ENCODE measurements at places on chromosomes 16 and 17.

DNA sequence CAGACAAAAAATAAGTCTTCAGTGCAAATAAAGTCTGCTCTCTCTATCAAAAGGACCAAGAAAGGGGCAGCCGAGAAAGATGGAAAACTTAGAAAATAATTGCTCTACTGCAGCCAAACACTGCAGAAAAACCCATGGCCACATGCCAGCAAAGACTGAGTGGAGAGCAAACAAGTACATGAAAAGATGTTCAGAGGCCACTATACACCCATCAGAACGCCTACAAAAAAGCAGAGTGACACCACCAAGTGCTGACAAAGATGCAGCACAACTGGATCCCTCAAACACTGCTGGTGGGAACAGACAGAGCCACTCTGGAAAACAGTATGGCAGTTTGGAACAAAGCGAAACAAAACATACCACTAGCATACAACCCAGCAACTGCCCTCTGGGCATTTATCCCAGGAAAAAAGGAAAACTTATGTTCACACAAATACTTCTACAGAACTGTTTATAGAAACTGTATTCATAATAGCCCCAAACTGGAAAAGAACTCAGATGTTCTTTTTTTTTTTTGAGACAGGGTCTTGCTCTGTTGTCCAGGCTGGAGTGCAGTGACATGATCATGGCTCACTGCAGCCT is 36.7 kb downstream of the KIAA0753 start:
- DNase-seq = no peak

DNA sequence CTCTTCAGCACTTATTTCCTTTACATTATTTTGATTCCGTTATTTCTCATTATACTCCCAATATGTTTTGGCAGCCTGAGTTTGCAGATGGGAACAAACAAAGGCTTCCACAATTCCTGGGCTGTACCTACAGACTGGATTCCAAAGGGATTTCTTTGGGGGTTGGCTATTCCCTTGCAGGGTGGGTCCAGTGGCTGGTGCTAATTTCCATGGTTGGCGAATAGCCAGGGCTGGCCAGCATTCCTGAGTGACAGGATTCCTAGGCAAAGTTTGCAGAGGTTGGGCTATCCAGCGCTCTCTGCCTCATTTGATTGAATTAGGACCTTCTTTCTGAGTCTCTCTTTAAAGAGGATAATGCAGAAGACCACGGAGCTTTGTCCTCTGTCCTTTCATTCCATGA is 207.4 kb downstream of the MAF start:
- DNase-seq = no peak

DNA sequence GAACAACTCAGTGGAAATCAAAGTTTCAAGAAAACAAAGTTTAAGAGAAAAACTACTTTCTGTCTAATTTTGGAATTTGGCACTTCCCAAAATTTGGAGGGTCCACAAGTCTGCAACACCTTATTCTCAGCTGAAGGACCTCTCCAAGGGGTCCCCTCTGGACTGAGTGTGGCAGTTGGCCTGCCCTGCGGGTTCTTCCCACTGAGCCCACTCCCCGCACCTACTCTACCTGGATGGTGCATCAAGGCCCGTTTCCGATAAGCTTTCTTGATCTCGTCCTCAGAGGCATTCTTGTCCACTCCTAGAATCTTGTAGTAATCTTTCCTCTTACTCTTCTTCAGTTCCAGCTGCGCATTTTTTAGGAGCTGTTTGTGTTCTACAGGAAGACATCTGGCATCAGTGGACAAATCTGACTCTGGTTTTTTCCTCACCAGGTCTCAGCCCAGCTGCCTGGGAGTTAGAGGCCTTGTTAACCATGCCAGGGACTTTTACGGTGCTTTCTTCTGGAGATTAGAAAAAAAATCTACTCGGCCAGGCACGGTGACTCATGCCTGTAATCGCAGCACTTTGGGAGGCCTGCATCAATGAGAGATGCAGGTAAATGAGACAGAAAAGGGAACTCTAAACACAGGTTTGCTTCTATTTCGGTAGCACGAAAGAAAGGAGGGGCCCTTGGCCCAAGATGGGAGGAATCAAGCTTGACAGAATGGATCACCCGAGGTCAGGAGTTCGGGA is 15.6 kb downstream of the CNP start:
- DNase-seq = no peak

DNA sequence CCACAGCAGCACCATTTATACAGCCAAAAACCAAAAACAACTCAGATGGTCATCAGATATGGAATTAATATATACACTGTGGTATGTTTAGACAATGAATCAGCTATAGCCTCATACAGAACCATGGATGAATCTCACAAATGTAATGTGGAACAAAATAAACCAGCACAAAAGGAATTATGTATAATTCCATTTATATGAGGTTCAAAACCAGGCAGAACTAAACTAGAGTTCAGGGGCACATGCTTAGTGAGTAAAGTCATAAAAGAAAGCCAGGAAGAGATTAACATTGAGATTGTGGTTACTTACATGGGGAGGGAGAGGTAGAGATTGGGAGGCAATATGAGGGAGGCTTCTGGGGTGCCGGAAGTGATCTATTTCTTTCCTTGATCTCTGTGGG is 231.1 kb downstream of the COPRS start:
- no peak for DNase-seq

- no peak for DNase-seq
These were observed 778.6 kb downstream of the CDH11 start for GRCh38 chr16:64343061-64343819.
